ENCODE measurements at places on chromosomes 3 and 15.

DNA sequence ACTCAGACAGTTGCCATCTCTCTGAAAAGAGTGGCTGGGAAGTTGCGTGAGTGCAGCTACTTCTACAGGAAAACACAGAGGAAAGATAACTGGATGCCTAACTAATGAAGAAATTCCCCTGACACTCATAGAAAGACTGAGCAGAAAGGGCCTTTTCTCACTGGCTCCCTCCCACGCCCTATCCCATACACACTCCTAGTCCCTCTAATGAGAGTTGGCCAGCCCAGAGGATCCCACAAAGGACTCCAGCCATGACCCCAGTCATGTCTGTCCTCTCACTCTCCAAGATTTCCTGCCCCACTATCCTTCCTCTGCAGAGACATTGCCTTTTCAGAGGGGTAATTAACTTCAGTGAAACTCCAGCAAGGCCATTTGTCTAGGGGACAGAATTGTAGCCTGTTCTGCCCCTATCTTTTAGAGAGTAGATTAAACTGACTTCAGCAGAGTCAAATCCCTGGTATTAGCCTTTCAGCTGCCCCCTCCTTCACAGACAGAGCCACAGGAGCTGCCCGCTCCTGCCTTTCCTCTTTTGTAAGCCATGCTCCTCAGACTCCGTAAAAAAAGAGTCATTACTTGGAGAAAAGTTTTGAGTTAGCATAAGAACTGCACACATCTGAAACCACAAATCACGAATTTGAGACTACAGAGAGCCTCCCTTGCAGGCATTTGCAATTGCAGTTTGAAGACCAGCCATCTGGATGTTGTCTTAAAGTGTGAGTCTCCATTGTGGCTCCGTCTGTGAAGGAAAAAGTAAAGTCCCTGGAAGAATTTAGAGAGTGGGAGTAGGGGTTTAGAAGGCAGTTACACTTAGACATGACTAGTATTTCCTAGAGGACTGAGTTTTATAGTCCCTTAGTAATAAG is 129.1 kb upstream of the SEMA6D start:
- DNase-seq, result no peak

DNA sequence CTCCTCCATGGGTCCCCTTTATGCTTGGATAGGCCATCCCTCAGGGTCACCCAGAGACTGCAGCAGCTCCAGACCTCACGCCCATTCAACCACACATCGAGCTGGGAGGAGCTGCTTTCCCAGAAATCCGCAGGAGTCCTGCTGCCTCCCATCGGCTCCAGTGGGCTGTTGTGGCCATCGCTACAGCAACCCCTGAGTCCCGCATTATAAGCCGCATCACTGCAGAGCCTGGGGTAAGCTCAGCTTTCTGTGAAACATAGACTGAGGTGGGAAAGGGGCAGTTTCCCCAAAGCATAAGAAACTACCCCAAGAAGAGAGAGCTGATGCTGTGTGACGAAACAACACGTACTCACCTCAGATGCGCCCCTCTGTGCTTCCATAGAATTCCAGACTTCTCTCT is 35.7 kb downstream of the MRPL46 start:
- DNase-seq, result no peak

DNA sequence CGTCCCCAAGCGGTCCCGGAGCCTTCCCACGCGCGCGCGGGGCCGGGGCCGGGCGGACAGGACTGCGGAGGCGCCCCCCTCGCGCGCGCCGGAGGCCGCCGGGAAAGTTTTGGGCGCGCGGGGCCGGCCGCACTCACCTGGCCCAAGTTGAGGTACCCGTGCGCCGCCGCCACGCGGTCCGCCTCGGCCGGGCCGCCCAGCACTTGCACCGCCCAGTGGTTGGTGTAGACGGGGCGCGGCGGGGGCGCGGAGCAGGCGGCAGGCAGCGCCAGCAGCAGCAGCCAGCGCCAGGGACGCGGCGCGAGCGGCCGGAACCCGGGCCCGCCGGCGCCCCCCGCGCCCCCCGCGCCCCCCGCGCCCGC is 289 bp downstream of the PCSK6 start:
- DNase-seq, result no peak

DNA sequence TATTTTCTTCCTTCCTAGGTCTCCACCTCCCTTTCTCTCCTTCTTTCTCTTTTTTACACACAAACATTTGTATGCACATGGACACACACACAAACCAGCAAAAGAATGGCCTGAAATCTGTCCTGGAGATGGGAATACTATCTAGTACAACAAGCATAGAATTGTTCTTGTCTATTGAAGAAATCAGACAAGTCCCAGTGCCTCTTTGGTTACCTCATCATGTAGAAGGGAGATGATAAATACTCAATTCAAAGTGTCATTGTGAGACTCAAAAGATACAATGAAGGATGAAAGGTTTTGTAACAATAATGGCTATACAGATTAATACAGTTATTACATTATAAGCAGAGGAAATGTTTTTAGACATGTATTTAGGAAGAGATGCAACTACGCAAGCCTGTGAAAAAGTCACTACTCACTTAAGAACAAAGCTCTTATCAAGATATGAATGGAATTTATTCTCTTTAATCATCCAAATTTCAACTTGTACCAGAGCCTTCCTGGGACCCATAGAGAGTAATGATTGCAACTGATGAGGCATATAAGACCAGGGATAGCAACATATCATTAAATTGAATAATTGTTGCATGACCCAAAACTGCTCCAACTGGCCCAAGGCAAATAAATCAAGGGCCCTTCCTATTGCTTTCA is 43.2 kb downstream of the P3H2 start:
- no peak for DNase-seq

DNA sequence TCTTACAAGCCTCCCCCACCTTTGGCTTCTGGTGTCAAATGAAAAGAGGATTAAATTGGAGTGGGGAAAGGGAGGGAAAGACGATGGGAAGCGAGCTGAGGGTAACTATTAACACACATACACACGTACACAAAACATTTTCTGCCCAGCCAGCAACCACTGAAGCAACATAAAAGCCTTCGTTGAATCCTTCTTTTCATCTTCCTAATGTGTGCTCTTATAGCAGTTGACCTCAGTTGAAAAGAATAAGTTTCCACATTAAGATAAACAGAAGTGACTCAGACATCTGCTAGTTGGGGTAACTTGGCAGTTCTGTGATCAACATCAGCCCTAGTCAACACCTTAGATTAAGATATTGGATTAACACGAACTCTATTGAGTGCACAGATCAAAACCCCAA is 558.5 kb downstream of the MECOM start:
- no peak for DNase-seq

- no peak for DNase-seq
Measured at GRCh38 chr3:13039213-13039896, 33.9 kb downstream of the IQSEC1 start.

DNA sequence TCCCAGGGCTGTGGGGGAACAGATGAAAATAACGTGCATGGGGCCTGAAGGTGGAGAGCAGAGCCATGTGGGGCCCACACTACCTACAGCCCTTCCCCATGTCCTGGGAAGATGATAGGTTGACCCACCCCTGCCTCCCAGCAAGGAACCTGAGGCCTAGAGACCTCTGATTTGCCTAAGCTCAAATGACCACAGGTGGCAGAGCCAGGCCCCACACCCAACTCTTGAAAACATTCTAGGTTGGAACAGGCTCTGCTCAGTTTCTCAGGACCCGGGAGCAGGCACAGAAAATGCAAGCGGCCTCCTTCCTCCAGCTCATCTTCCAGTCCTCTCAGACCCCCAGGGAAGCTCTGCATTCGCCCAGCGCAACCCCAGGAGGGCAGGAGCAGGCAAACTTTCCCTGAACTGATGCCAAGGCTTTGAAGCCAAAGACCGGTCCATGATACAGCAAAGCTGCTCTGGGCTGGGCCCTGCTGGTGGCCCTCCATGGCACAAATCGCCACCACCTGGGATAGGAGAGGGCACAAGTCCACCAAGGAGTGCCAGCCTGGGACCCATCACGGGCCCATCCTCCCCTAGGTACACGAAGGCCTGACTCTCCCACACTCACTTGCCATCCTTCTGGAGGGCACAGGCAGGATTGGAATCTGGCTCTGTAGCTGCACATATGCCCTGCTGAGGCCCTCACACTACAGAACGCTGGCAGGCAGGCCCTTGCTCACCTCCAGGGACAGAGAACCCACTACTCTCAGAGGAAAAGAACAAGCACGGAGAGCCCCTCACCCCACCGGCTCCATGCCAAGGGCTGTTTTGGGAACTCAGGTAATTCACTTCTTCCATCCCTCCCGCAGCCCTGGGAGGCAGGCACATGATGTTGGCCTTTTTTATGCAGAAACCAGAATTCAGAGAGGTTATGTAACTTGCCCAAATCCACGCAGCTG is 51.0 kb upstream of the FURIN start:
- DNase-seq, result no peak

DNA sequence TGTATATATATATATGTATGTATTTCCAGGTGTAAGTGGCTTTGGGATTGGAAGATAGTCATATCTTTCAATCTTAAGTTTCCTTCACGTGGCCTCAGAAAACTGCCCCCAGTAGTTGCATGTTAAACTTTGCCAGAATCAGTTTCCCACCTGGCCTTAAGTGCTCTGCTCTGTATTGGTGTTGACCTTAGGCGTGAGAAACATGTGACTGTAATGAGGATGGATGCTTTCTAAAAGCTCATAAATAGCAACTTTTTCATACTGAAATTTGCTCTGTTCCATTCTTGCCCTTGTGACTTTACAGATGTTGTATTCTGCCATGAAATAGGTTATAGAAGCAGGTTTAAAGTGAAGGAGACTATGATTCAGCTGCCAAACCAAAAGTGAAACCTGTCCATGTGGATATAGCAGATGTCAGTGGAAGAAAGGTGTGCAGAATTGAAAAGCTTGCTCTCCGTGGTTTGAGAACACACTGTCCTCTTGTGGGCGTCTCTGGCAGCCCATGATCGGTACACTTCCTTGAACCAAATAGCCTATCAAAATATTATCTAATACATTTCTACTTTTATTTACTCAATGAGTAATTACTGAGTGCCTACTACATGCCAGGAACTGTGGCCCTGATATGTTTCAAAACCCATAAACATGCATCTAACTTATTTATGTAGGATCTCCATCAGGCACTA is 15.8 kb downstream of the SCG5 start:
- no peak for DNase-seq

- no peak for DNase-seq
Measured at GRCh38 chr15:46304321-46304720, 669.5 kb downstream of the SQOR start.

DNA sequence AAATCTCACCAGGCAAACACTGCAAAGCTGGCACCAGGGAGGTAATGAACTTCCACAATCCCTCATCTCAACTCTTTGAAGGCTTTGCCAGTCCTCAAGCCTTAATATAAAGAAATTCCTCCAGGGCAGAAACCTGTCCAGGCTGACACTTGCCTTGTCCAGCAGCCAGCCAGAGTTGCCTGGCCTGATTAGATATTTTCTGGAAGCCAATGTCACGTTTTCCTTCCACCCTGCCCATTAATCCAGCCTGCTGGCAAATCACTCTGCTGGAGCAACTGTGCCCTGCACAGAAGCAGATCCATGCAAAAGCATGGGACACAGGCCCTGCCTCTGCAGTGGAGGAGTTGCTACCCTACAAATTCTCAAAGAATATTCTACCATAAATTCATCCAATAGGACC is 56.5 kb downstream of the HEG1 start:
- no peak for DNase-seq
